Effector CD4-positive, alpha-beta T cell (primary cell): ENCODE measurements at places on chromosomes 3 and 15.
A peak's percentile ranks its signal among the peaks of the same experiment; 100 is the strongest.

DNA sequence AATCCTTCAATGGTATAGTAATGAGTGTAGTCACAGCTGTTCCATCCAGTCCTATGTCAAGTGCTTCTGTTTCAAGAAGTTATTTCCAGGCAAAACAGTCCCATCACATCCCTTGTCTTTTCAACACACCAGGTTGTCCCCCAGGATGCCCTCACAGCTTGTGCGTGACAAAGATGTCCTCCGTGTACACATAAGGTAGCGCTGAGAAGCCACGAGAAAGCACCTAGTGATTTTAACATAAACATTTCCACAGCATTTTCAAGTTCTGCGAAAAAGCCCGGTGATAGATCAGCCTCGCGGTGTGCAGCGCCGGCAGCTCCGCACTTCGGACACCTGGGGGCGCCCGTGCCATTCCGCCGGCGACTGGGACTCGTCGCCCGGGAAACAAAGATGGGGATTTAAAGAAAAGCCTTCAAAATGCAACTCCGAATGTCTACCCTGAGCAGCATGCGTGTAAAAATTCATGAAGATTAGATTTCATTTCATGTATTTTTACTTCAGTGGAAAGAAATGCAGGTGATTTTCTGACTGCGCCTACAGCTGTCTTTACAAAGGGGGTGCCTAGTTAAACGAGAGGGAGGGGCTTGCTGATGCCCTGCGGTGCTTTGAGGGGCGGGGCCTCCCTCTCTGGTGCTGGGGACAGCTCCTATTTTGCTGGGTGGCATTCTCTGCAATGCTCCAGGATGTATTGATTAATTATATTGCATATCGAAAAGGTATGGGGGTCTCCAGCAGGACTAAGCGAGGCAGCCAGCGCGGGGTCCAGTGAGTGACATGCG, 49.9 kb downstream of the KY start:
- DNase-seq, result no peak

- DNase-seq, result peak; percentile 16
Observed at GRCh38 chr15:65862682-65863081, 6.6 kb upstream of the RAB11A start.

DNA sequence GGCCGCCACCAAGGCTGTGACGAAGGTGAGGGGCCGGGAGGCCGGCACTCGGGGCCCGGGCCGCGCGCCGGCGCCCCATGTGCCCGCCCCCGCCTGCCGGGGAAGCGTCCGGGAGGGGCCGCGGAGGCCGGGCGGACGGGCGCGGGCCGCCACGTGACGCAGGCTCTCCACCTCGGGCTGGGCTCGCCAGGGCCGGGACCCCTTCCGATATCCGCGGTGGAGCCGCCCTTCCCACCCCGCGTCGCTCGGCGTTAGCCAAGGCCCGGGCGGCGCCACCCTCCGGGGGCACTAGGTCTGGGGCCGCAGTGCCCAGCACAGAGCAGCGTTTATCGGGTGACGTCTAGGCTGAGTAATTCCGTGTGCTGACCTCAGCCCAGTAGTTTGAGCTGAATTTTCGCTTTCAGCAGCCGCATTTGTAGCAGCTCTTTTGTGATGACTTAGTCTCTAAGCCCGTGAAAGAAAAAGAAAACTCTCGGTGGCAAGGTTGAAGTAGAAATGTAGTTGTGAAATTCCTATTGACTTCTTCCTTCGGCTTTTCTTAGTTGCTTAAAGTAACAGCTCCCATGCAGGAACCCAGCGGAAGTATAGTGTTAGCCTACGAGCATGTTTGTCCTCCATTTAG, 885 bp downstream of the CDV3 start:
- DNase-seq, result peak; percentile 62

DNA sequence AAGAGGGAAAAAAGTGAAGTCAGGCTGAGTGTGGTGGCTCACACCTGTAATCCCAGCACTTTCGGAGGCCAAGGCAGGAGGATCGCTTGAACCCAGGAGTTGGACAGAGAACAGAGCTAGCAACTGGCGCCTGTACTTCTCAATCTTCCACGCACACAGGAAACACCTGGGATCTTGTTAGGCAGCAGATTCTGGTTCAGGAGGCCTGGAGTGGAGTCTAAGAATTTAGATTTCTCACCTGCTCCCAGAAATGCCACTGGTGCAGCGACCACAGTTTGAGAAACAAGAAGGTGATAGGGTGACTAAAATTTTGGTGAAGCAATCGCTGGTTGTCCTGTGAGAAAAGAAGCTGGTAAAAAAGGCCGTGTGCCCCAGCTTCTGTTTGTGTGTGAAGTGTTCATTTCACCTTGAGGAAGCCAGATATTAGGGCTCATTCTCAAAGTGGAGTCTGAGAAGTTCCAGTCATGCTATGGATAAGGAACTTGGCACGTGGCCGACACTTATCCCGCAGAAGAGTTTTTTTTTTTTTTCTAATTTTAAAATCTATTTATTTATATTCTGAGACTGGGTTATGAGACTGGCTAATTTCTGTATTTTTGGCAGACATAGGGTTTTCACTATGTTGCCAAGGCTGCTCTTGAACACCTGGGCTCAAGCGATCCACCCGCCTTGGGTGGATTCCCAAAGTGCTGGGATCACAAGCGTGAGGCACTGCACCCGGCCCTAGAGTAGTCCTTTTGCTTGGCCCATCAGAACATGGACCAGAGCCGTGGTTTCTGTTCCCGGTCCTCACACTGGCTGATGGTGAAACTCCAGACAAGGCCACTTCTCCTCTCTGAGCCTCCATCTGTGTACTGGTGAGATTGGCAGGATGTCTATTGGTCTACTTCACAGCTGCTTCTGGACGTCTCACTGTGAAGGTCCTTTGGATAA, 324.6 kb upstream of the PROK2 start:
- DNase-seq, result no peak

DNA sequence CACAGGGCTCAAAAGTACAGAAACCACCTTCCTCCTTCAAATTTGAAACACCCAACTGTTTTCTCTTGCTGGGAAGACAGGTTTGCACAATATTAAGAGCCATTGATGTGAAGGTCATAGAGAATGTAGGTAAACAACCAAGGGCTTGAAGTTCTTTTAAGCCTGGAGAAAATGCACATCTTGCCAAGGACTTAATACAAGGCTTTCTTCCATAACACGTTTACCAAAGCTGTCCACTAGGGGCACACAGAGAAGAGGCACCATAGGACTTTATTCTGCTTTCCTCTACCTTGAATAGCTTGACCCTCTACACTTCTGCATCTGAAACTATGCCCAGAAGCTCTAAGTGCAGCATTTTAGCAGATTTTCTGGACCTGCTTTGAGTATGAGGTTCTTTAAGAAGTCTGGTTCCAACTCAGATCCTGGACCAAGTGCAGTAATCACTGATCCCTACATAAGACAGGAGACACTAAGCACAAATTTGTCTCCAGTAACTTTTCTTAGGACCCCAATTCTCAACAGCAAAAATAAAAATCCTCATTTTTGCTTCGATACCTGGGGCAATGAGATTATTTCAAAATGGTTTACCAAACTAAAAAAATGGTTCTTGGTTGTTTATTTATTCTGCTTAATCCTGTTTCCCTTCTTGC, 138.0 kb downstream of the FBN1 start:
- DNase-seq, result no peak

DNA sequence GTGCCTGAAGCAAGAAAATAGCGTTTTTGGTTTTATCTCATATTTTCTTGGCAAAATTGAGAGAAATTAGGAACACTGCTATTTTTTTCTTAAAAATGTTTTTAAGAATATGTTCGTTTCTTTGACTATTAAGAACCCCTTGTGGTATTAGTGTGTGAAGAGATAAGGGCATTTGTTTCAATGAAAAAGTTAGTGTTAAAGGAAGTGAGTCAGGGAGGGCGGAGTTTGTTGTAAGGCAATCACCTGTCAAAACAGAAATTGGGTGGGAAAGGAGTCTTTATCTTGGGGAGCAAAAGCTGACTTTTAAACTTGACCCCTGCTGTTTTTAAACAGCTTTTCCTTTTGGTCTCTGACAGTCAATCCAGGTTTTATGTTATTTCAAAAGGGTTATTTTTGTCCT, 4.2 kb downstream of the RAP2B start:
- peak; percentile 27 for DNase-seq

DNA sequence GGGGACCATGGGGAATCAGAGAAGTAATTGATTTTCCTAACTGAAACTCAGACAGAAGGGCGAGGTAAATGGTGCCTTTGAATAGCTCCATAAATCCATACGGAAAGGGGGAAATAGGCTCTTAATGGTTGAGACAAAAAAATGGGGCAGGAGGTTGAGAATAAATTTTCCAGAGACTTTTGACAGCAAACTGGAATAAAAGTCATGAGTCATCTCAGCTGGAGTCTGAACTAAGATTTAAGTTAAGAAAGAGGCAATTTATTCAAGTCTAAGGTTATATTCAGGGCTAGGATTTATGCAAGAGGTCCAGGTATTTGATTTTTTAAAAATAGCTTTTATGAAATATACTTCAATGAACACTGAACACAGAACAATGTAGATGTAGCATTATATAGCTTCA, 238.7 kb upstream of the RORA start:
- DNase-seq, result no peak

DNA sequence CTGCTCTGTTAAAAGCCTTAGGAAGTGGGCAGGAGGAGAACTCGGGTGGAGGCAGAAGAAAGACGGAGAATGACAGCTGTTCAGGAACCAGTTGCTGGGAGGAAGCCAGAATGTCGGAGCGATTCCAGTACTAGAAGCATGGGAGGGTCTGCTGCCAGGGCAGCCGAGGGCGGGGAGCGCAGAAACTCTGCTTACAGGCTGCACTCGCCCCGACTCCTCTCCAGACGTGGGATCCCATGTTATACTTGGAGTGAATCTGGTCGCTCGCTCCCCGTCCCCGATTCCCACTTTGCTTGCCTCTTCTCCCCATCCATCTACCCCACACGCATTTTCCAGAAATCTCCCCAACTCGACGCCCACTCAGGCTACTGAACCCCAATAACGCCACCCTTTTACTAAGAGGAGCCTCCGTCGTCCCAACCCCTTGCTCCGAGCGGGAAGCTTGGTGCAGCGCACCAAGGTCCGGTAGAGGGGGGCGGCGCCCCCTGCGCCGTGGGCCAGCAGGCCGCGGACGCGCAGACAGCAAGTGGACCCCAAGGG, 665 bp downstream of the GATM start:
- DNase-seq, result no peak

DNA sequence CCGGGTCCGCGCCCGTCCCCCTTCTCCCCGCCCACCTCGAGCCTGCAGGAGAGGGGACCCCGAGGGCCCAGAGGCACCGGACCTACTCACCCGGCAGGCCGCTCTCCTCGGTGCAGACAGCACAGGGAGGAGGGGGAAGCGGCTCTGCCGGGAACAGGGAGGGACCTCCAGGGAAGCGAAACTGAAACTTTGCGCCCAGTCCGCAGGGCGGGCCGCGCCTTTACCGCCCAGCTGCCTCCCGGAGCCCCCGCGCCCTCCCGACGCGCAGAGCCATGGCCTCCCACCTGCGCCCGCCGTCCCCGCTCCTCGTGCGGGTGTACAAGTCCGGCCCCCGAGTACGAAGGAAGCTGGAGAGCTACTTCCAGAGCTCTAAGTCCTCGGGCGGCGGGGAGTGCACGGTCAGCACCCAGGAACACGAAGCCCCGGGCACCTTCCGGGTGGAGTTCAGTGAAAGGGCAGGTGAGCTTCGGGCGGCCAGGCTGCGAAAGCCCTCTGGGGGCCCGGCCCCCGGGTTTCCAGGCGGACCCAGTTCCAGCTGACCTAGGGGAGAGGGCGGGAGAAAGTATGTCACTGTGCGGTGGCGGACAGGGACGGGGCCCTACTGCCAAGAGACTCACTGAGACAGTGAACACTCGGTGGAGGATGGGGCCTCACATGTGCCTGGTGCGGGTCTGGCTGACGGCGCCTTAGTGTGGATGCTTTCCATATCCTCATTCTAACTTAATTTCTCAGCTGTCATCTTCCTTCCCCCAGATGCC, at the start of the genes DTX3L and PARP9:
DTX3L (plus strand) TSS at position 184 of the 758 bp plus-strand sequence; CDS start at position 273, 89 bp downstream.
PARP9 (minus strand) TSS at position 146 of the 758 bp plus-strand sequence. CDS start 4,680 bp downstream, outside the sequence.
- DNase-seq, result peak; percentile 64

GRCh38 chr3:114809668-114810413, 337.2 kb downstream of the ZBTB20 start:
- no peak for DNase-seq

- no peak for DNase-seq
Observed at GRCh38 chr3:10215578-10216368, 32.5 kb upstream of the TATDN2 start.

DNA sequence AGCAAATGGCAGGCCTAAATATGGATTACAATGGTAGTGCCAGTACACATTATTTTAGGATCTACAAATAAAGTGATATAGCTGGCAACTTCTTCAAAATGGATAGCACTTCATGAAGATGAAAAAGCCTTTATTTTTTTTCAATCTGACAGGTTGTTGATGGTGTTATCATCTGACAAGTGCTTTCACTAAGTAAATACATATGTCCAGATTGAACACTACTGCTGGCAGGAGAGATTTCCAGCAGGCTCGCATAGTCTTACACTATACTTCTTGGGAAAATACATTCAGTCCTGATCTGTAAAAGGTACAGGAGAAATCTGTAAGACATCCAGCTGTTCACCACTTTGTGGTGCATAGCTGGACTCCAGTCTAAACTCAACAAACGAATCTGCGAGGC, 50.9 kb upstream of the ALCAM start:
- DNase-seq, result no peak

DNA sequence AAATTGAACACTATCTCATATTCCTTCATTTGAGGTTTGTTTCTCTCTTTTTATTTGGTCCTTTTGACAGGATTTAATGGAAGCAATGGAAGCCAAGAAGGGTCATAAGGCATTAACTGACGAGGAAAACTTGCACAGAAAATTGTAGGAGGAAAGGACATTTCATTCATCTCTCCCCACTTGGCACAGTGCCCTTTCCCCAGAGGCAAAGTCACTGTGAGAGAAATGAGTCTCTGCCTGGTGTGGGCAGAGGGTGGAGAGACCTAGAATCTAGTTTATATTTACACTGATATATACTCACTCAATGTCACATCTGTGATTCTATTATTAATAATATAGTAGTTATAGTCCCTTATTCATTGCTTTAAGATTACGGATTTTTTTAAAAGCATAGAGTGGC, 324.6 kb upstream of the IL12A start:
- DNase-seq, result no peak

- DNase-seq, result no peak
Observed at GRCh38 chr15:31032961-31033371, 41.5 kb upstream of the MTMR10 start.

GRCh38 chr3:119664850-119665379, 4.5 kb upstream of the POPDC2 start:
- DNase-seq, result no peak

GRCh38 chr3:137106612-137107240, 148.9 kb downstream of the IL20RB start:
- DNase-seq, result no peak

- no peak for DNase-seq
Observed at GRCh38 chr3:121436641-121437040, 109.1 kb downstream of the POLQ start.

DNA sequence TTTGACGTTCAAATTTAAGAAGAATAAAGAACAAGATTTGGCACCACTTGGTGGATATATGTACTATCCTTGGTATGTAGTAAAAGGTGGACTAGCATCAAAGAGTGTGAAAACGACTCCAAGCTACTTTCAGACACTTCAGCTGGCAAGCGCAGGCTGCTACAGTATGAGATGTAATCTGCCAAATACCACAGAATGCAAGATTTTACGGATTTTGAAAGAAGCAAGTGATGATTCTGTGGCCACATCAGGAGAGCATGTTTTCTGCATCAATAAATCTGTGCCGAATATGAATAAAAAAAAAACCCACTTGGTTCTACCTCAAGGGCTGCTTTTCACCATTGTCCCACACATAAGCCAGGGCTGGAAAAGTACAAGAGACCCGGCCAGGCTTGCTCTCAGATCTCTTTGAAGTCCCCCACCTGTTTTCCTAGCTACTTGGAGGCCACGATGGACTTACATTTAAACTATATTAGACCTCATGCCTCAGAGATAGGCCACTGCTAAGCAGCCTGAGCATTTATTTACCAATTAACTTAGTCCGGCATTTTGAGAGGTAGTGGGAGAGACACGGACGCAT, 37.4 kb downstream of the MYO1E start:
- DNase-seq, result no peak

- DNase-seq, result no peak
Observed at GRCh38 chr3:107665351-107665750, 142.6 kb downstream of the BBX start.
